ELR (cell line): ENCODE measurements at places on chromosomes 2 and 18.

DNA sequence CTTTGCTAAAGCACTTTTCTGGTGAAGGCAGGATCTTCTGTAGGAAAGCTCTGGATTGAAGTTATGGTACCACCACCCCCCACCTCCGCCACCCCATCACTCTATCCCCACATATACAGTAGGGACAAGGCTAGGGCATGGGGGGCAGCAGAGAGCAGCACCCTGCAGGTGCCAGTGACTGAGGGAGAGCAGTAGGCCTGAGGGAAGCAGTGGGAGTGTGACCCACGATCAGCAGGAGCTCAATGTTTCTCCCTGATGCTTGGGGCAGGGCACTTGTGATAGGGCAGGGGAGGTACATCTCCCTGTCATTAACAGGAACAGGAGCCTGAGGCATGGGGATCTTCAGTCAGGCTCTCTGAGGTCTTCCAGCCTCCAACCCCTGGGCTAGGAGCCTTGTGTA is 121.6 kb downstream of the ZFP36L2 start:
- DNase-seq: no peak

DNA sequence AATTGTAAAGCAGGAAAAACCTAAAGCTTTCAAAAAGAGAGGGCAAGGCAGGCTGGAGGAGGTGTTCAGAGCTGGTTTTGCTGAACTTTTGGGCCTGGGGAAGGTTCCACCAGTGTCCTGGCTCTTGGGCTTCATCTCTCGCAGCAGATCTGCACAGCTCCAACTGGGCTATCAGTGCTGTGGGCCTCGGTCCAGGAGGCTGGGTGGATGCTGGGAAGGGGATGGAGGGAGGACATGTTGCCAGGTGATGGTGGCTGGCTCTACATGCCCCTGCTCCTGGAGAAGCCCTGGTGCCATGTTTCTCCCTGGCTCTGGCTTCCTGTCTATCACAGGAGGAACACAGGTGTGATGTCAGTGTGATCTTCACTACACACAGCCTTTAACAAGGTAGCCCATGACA is 187.1 kb downstream of the SH3RF3 start:
- DNase-seq: no peak

DNA sequence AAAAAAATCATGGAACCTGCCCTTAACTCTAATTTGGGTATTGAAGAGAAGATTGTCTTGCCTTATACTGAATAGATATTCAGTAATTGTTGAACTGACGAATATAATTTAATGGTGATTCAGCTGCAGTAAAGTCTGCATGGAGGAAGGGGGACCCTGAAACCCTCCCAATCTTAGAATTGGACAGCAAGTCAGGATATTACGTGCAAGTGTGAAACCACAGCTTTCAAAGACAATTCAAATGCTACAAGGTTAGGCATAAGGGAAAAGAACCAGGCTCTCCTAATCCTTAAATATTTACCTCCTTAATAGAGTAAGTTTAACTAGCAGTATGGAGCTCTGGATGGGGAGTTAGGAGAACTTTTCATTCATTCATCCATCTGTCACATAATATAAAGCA is 226.9 kb upstream of the TNP1 start:
- no peak for DNase-seq

GRCh38 chr2:29309090-29310029 is 194.1 kb downstream of the CLIP4 start:
- peak; percentile 78 for DNase-seq

GRCh38 chr18:3332376-3332775 is 70.4 kb downstream of the MYL12B start:
- DNase-seq: no peak

DNA sequence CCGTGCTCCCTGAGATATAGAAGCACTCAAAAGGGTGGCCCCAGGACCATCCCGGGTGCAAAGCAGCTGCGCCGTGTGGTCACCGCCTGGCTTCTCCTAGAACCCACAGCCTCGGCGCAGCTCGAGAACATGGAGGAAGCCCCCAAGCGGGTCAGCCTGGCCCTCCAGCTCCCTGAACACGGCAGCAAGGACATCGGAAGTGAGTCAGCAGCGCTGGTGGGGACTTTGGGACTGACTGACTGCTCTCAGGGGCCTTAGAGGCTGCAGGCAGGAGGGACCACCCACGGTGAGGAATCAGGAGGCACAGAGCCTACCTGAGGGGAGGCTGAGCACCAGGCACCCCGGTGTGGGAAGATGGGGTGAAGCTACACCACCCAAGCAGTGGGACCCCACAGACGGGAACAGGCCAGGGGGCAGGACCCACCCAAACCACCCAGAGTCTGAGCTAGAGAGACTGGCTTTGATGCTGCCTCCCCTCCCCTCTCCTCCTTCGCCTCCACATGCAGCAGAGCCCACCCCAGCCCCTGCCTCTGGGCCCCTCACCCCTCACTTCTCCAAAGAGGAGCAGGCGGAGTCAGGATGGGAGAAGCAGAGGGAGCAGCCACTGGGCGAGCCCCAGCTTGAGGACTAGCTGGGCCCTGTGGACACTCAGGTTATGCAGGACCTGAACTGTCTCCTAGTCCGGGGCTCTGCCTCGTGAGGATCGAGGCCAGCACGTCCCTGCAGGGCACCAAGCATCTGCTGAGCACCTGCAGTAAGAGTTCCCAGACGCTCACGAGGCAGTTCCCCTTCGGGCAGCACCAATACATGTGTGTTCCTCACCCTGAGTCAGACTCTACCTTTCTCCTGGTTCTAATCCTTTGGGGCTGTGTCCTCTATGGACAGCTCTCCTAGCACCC is 28.7 kb downstream of the MTERF4 start:
- no peak for DNase-seq

GRCh38 chr18:73535990-73536389 is 611.6 kb downstream of the FBXO15 start:
- no peak for DNase-seq

DNA sequence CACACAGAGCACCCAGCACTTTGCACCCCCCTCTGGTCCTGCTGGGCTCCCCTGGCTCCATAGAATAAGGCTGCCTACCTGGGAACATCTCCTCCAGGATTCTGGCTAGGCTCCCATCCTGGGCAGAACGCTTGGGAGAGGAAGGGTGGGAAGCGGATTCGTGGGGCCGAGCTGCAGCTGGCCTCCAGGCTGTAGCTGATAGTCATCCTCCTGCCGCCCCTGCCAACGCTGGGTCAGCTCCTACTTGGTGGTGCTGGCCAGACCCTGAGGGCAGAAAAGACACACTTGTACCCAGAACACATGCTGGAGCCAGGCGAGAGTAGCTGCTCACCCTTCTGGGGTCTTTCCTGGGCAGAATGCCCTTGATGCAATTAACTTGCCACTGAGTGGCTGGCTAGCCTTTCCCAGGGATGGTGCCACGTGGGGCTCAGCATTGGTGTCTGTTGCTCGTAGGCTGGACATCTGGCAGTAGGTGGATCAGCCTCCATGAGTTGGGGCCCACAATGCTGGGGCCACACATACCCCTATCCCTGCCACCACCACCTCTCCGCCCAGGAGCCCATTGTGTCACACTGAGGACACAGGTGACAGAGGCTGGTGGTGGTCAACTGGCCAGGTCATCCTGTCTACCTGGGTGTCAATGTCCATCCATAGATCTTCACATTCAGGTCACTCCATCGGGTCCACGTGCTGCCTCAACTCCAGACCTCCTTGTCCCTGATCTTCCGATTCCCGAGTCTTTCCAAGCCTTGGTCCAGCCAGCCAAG is 112.8 kb downstream of the NDUFA10 start:
- no peak for DNase-seq

GRCh38 chr2:14944562-14945346 is 312.2 kb downstream of the LRATD1 start:
- peak; percentile 68 for DNase-seq

- DNase-seq: no peak
Observed at GRCh38 chr2:114724454-114724853, 282.0 kb downstream of the DPP10 start.

GRCh38 chr2:18381386-18381785 is 179.1 kb downstream of the RDH14 start:
- no peak for DNase-seq

- DNase-seq: peak; percentile 82
Observed at GRCh38 chr2:150296770-150297546, 190.5 kb downstream of the RND3 start.

GRCh38 chr2:207042841-207043240 is 103.5 kb downstream of the CPO start:
- DNase-seq: no peak

DNA sequence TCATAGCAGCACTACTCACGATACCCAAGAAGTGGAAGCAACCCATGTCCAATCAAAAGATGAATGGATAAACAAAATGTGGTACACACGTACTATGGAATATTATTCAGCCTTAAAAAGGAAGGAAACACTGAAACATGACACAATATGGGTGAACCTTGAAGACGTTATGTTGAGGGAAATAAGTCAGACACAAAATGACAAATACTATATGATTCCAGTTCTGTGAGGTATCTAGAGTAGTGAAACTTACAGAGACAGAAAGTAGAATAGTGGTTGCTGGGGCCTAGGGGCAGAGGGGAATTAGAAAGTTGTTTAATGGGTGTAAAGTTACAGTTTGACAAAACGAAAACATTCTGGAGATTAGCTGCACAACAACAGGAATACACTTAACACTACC is 24.7 kb downstream of the TLK1 start:
- no peak for DNase-seq

- no peak for DNase-seq
Observed at GRCh38 chr2:46669016-46669415, 189.7 kb downstream of the TMEM247 start.

DNA sequence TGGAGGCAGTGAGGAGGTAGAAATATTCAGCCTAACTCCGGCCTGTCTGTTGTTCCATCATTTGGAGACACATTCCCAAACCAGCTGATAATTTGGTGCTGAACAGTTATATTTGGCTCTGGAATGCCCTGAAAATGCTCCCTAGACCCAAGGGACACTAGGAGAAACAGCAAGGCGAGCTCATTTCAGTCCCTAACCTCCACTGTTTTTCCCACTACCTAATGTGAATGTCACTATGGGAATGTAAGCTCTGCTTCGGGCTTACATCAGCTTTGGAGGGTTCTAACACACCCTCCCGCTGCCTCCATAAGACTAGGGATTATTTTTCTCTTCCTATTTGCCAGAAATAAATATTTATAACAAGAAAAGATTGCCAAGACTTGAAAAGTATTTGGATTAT is 103.5 kb downstream of the ANTXR1 start:
- DNase-seq: no peak

DNA sequence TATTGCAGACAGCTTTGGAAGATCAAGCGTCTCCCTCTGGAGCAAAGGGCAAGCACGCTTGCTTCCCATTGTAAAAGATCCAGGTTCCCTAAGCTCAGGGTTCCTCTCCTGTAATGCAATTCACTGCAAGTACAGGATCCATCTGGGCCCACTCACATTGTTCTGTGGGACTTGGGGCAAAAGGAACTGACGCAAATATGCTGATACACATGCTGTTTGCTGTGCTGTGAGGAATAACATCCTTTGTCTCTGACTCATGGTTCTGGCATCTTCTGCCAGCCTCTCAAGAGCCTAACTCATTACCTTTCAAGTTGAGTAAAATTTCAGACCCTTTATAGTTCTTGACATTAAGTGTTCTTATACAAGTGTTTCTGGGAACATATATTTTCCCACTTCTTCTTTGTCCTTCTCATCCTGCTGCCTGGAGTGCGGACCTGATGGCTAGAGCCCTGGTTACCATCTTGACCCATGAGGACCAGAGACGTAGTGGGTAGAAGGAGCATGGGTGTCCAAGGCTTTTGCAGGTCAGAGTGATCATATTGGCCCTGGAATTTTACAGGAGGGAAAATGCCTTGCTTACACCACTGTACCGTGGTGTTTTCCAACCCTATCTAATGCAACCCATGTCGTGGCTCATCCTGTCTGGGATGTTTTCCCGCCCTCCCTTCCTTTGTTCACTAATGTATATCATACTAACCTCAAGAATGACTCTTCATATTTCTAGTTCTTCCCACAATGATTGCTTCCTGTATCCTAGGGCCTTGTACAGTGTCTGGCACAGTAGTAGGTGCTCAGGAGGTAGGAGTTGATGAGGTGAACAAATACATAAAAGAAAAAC is 145.7 kb upstream of the GLI2 start:
- peak; percentile 94 for DNase-seq

DNA sequence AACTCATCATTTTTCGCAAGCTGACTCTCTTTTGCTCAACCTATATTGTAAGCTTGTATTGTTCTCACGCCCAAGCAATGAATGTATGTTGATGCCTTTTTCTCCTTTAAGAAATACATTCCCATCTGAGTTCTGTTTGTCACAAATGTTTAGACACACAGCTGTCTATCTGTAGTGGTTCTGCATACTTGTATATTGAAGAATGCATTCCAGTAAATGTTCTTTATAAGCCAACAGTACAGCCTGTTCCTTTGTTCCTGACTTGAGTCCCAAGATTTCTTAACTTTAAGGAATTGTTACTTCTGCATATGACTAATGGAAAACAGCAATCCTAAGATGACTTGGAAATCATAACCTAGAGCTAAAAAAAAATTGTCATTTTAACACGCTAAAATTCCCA is 849.1 kb upstream of the POU3F3 start:
- DNase-seq: no peak

DNA sequence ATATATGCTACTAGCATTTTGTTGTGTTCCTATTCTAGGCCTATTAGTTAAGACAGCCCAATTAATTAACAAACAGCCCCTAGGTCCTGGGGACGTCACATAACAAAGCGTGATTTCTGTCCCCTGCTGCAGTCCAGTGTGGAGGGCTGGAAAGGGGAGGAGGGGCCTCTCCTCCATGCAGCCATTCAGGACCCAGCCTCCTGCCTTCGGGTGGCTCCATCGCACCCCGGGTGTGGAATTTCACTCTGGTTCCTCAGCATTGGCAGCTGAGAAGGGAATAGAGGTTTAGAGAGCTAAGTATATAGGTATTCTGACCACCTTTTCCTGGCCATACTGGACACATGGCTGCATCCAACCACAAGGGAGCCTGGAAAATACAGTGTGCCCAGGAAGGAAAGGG is 42.4 kb downstream of the MC2R start:
- no peak for DNase-seq

- no peak for DNase-seq
Observed at GRCh38 chr2:219641390-219642068, 14.1 kb downstream of the SLC4A3 start.

- no peak for DNase-seq
Observed at GRCh38 chr2:107132070-107132469, 246.1 kb upstream of the ST6GAL2 start.

DNA sequence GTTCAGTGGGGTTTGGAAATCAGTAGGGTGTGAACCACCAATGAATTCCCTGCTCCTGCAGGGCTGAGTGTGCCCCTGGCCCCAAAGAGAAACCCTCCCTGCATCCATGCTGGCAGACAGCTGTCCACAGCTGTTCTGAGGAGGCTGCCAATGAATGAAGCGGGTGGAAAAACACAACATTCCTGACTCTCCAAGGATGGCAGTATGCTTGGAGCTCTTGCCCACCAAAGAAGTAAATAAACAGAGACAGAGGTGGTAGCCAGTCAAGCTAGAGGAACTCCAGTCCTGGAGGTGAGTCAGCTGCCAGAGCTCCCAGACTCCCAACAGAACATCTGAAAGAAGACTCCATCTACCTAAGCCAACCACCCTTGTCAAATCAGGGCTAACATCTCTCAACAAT is 6.2 kb downstream of the ZBTB7C start:
- peak; percentile 16 for DNase-seq

GRCh38 chr2:133568172-133568571 is at the start of gene NCKAP5:
Gene NCKAP5 (minus strand): TSS chr2:133568463. CDS start chr2:133517526, 50,937 bp downstream.
- DNase-seq: no peak
